ENCODE measurements at places on chromosomes 2 and 18.

DNA sequence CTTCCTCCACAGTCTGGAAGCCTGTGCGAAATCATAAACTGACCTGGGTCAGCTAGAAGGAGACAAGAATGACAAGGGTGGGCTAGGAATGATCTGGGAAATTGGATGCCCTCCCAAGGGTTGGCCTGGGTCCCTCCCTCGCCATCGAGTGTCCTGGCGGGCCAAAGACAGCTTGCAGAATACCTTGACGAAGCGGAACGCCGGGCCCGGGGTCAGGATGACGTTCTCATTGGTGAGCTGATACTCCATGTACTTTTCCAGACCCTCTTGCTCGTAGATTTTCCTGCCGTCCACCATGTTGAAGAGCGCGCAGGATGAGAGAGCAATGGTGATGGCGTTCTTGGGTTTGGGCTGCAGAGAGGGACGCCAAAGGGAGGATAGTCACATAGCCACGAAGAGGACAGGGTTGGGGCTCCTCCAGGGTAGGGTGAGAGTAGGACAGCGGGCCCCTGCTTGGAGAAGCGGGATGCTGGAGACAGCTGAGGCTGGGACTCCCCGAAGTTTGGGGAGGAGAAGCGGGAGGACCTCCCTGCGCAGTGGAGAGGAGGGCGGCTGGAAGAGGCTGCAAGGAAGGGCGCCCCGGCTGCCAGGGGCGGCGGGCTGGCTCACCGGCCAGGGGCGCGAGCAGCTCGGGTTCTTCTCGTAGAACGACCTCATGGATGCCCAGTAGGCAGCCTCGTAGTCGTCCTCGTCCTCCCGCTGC, 5.3 kb downstream of the NT5C1B start:
- no peak for DNase-seq

DNA sequence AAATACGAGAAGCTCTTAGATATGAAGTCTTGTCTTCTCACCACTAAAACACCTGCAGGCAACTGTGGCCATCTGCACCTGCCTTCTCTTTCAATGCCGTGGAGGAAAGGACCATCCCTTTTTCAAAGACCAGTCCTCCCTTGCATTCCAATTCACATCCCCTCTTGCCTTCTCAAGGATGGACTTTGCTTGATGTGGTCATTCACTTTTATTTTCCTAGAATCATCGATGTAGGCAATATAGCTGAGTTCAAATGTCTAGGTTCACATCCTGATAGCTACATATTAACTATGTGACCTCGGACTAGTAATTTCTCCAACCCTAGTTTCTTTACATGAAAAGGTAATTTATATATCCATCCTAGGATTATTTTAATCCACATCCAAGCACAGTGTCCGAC, 110.1 kb downstream of the HIBCH start:
- no peak for DNase-seq

DNA sequence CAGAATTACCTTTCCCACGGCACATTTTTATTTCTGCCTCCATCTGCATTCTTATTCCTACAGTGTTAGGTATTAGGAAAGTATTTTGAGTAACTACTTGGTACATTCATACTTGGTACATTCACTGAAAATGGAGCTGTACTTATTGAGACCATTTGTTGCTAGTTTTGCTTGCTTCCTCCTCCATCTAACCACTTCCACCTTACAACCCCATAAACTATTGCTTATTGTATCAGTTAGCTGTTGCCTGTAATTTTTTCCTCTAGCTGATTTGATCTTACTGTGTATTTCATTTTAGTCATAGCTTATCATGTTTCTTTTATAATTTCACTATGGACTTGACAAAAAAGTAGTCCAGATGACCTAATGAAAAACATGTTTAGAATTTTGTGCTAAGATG, 50.7 kb downstream of the AFTPH start:
- DNase-seq, result no peak

GRCh38 chr2:239369631-239370161, 31.1 kb downstream of the HDAC4 start:
- DNase-seq, result peak; percentile 77

GRCh38 chr18:24499814-24500213, 39.4 kb downstream of the HRH4 start:
- DNase-seq, result no peak

GRCh38 chr2:110858993-110859701, 126.8 kb downstream of the ACOXL start:
- no peak for DNase-seq

DNA sequence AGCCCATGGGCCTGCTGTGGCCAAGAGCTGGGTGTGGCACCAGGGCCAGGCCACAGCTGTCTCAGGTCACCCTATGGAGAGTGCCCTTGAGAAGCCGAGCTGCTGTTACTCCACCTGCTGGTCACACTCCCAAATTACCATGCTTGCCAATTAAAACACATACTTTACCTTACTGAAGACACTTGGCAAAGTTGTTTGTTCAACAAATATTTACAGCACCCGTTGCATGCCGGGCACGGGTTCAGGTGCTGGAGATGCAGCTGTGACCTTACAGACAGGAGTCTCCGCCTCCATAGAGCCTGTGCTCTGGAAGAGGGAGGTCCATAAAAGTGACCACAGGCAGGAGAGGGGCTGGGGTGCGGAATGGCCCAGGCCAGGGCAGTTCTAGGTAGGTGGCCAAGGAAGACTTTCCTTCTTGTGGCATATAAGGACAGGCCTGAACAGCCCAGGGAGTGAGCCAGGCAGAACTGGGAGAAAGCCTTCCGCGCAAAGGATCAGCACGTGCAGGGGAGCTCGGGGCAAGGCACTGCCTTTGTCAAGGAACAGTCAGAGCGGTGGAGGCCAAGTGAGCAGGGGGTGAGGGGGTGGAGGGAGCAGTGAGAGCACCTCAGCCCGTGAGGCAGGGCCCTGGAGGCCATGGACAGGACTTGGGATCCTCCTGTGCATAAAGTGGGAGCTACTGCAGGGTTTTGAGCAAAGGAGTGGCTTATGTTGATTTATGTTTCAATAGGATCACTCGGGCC, 23.6 kb upstream of the RBM44 start:
- peak; percentile 71 for DNase-seq

DNA sequence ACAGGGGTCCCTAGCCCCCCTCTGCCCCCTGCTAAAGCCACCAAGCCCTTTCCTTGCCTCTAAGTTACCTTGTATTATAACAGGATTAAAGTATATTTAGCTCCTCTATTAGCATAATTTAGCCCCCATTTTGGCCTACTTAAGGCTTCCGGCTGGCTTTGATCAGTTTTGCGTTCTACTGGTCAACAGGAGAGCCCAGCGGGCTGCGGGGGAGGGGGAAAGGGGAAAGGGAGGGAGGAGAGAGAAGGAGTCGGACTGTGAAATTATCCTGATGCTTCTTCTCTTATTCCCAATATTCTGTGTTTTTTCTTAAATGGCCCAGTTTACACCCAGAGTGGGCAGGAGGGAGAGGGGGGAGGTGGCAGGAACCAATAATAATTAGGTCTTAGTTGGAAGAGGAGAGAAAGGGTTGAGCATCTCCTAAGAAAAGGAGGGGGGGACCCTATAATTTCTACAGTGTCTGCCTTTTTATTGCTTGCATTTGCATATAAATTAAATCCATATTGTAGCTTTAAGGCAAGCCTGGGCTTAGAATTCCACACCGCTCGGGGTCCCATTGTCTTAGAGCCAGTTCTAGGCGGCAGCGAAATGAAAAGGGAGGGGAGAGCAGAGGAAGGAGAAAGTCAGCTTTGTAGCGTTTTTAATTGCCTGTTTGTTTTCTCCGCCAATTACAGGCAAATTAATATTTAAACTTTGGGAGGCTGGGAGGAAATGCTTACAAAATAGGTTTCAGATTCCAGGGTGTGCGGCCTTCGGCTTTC, 39.6 kb downstream of the EN1 start:
- DNase-seq, result no peak

- DNase-seq, result peak; percentile 3
These were observed 113.7 kb downstream of the OSR1 start for GRCh38 chr2:19244460-19245363.

DNA sequence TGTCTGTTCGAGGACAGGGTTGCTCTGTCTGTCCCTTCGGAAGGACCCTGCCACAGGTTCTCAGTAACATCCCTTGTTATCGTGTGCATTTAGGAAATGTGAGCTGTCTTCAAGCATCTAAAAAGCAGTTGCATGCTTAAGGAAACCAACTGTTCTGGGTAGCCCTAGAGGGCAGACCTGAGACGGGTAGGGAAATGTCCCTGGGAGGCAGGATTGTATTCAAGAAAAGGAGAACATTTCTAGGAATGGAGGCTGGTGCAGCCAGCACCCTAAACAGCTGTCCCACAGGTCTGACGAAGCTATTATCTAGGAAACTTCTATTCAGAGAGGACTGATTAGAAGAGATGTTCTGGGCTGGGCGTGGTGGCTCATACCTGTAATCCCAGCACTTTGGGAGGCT, 414.2 kb downstream of the NBAS start:
- DNase-seq, result no peak

DNA sequence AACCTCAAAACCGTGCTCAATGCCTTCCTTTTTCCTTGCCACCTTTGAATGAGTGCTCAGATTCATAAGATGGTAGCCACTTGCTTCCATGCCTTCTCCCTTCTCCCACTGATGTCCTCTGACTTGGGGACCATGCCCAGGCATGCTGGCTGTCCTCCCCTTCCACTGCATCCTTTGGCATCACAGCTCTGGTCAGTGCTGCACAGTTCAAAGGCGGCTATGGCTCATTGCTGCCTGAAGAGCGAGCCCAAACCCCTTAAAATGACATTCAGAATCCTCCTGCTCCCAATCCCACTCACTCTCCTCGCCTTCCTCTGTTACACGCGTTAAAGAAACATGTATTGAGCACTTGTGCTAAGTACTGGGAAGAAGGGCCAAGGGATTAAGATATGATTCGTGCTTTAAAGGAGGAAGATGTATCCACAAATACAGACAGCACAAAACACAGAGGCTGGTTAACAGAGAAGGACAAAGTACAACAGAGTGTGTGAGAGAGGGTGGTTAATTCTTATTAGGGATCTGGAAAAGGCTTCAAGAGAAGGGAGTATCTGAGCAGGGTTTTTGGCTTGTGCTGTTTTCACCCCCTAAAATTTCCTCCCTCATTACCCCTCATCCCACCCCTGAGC, 81.8 kb downstream of the CERKL start:
- no peak for DNase-seq

- no peak for DNase-seq
These were observed 401.6 kb upstream of the FSIP2 start for GRCh38 chr2:185337033-185337432.

DNA sequence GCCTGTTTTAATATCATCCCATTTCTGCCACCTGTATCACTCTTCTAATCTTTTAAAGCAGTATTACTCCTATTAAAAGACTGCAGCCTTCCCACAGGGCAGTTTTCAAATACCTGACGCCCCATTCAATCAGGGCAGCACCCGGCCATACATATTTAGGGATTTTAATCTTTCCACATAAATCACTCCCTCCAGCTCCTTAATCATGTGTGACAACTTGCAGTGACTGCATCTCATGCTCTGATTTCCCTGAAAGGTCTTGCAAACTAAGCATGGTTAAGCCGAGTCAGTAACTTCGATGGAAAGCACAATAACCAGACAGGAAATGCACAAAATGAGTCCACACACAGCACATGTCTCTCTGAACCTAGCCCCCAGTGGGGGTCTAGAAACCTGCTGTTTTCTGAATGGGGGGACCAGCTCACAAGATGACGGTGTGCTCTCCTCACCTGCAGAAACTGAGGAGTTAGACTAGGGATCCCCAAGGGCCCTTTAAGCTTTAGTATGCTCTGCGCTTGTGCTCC, 116.9 kb upstream of the CREB1 start:
- DNase-seq, result no peak

- DNase-seq, result no peak
These were observed 401.0 kb downstream of the SETBP1 start for GRCh38 chr18:45081566-45082181.

DNA sequence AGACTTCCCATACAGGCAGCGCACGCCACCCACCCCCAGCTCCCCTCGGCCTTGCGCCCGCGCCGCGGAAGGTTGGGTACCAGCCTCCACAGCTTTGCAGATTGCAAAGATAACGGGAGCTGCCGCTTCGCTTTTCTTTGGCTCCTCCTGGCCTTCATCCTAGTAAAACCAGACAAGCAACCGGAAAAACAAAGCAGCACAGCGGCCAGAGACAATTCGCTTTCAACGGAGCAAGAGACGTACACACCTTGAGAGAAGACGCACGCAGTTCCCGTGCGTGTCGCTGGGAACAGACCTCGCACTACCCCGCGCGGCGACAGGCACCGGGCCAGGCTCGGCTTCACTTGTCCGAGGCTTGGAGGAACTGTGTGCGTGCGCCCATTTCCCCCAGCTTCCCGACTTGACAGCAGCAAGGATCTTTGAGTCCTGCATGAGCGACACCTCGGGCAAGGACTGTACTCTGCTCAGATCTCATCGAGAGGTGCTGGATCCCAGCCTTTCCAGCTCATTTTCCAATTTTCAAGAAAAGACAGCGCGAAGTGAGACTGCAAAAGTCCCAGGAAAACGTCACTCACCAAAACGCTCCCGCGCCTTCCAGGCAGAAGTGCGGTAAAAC, 964 bp downstream of the ZBTB7C start:
- DNase-seq, result no peak

GRCh38 chr2:42249887-42250286, 80.7 kb downstream of the EML4 start:
- no peak for DNase-seq

DNA sequence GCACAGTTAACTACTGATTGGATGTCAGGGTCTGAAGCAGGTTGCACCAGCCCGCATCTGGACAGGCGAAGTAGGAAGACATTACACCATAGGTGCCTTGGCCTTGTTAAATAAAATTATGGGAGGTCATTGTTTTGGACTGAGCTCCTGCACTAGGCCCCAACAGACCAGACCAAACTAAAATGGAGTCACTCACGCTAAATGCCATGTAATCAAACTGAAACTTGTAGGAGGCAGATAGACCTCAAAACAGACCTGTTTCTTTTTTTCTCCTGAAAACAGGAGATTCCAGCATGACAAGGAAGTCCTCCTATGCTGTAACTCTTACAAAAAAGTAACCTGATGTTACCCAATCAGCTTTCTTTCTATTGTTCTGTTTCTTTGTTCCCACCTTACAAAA, 15.5 kb upstream of the NFU1 start:
- DNase-seq, result no peak

DNA sequence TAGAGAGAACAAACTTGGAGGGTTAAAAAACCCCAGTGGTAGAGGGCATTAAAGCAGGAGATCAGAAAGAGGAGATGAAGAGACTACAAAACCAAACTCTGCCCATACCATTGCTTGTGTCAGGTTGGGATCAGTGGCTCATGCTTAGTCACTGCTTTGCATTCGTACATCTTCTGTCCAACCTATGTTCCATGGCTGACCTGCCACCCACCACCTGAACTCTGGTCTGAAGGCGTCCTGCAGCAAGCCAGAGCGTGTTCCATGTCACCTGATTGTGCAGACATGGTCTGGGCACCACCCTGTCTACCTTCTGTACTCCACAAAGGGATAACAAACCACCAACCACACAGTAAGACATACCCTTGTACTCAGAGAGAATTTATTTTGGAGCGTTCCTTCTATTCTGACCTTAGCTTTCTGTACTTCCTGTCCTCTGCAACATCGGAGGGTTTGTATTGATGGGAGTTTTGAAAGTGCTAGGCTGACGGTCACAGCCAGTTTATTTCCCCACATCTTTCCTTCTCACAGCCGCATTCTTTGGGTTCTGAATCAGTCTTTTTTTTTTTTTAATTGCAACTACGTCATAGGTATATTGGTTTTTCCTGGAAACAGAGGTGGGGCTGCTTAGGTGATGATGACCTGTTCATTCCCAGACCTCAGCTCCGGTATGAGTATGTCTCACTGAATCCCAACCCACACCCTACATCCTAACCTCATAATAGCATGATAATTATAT, 88.3 kb downstream of the SOWAHC start:
- peak; percentile 90 for DNase-seq

GRCh38 chr2:149538138-149538833, 49.3 kb downstream of the MMADHC start:
- peak; percentile 11 for DNase-seq

GRCh38 chr2:226495466-226496272, 304.0 kb downstream of the IRS1 start:
- DNase-seq, result no peak
